ENCODE measurements at places on chromosomes 5 and 9. TPM values are rescaled to one million over a fixed set of nuclear protein-coding genes. Genes with fewer than 3 reads are reported as not detected.
A peak's percentile ranks its signal among the peaks of the same experiment; 100 is the strongest.

- no peak overlapping the region for H3K4me3 ChIP-seq
- no peak for DNase-seq
- no peaks in the 10 kb centered on the region for H3K36me3 ChIP-seq
- no peaks in the 10 kb centered on the region for H3K27me3 ChIP-seq
- H3K27ac ChIP-seq: no peak overlapping the region
Measured at GRCh38 chr9:70552561-70552960, 138.1 kb upstream of the KLF9 start.

GRCh38 chr5:133406208-133406976, 205.9 kb downstream of the FSTL4 start:
- H3K4me1 ChIP-seq: no peaks in the 10 kb centered on the region
- H3K27me3 ChIP-seq: no peaks in the 10 kb centered on the region
- no peak overlapping the region for H3K27ac ChIP-seq
- peak; percentile 6 for DNase-seq
- no peaks in the 10 kb centered on the region for H3K36me3 ChIP-seq

DNA sequence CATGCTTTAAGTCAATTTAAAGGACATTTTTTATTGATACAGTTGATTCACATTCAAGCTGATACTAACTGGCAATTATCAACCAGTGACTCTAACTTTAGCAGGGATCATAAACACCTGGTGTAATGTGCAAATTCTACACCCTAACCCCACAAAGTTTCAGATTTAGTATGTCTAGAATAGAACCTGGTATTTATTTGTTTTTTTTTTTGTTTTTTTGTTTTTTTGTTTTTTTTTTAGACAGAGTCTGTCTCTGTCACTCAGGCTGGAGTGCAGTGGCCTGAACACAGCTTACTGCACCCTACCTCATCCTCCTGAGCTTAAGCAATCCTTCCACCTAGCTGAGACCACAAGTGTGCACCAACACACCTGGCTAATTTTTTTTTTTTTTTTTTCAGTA, 311.2 kb upstream of the SEMA6A start:
- no peak for DNase-seq
- no peak overlapping the region for H3K4me3 ChIP-seq
- no peaks in the 10 kb centered on the region for H3K36me3 ChIP-seq
- H3K27me3 ChIP-seq: no peaks in the 10 kb centered on the region

- no peaks in the 10 kb centered on the region for H3K27me3 ChIP-seq
- no peaks in the 10 kb centered on the region for H3K4me1 ChIP-seq
- no peak overlapping the region for H3K4me3 ChIP-seq
- no peak for DNase-seq
- no peaks in the 10 kb centered on the region for H3K36me3 ChIP-seq
- no peak overlapping the region for H3K27ac ChIP-seq
Measured at GRCh38 chr9:16680975-16681651, 189.4 kb downstream of the BNC2 start.

Gene PRDM9
- total RNA-seq: not detected

Measured in adrenal gland (tissue), 19 donors.